ENCODE measurements at places on chromosomes 7 and 10.

GRCh38 chr10:15168291-15168785 lies at the start of gene NMT2:
Gene NMT2 (minus strand): TSS chr10:15168693. CDS start chr10:15168612, 81 bp downstream.
- no peak for DNase-seq

DNA sequence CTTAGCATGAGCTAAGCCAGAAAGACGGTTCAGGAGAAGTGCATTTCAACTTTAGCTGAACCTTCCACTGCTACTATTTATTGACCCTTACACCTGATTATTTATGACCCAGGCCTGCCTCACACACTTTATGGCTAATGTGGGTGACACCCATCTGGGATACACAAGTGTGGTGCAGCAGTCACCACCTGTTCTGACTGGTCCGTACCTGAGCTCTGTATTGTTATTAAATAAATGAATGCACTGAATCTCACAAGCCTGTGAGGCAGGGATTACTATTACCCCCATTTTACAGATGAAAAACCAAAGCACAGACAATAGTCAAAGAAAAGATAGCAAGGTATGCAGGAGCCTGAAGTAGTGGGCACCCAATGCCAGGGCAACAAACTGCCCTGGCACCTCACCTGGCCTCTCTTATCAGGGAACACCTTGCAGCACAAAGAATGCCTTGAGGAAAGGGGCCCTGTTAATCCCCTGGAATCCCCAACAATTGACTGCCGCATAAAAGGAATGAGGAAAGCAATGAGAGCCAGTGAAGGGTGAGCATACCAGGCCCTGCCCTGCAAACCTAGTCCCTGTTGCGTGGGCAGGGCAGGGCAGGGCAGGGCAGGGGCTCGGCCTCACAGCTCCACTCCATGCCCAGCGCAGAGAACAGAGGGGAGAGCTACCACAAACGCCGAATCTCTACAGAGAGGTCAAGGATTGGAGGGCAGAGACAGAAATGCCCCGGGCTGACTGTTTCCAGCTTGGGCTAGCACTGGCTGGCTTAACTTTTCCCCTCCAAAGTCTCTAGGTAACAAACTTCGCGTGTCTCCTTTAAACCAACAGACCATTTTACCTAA lies 1.3 kb downstream of the ANXA11 start:
- no peak for DNase-seq

- no peak for DNase-seq
Measured at GRCh38 chr10:131573707-131574106, 262.2 kb upstream of the TCERG1L start.

GRCh38 chr10:104337521-104337984 lies 712 bp downstream of the ITPRIP start:
- DNase-seq, result no peak

GRCh38 chr10:7756360-7756992 lies 31.3 kb downstream of the KIN start:
- no peak for DNase-seq
